Kidney glomerular epithelial cell (primary cell): ENCODE measurements at places on chromosomes 13 and 19.

- DNase-seq, result no peak
Measured at GRCh38 chr13:73171926-73172325, 113.1 kb downstream of the KLF5 start.

- DNase-seq, result no peak
Measured at GRCh38 chr19:41886761-41887710, 4.1 kb downstream of the ARHGEF1 start.

GRCh38 chr13:78827471-78827870 is 168.5 kb upstream of the OBI1 start:
- DNase-seq, result no peak

DNA sequence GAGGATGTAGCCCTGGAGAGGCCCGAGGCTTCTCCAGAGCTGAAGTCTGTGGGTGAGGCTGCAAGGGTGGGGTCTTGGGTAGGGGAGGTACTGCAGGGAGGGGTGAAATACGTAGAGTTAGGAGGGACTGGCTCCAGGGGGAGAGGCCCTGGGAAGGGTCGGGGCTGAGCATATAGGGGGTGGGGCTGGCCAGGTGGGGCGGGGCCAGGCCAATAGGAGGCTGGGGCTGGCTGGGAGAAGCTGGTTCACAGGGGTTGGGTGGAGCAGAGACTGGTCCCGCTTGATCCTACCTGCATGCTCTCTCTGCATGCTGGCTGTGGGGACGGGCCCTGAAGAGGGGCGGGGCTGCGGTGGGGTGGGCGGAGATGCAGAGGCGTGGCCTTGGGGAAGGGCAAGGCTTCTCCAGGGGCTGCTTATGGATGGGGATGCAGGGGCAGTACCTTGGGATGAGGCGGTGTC is 51.9 kb downstream of the CELF5 start:
- DNase-seq, result no peak
